Dorsolateral prefrontal cortex (tissue), 122 donors: ENCODE measurements at places on chromosomes 4 and X. TPM values are rescaled to one million over a fixed set of nuclear protein-coding genes. Genes with fewer than 3 reads are reported as not detected.

GRCh38 chrX:154373340-154374306, 811 bp downstream of the FLNA start:
- no peak for DNase-seq

DNA sequence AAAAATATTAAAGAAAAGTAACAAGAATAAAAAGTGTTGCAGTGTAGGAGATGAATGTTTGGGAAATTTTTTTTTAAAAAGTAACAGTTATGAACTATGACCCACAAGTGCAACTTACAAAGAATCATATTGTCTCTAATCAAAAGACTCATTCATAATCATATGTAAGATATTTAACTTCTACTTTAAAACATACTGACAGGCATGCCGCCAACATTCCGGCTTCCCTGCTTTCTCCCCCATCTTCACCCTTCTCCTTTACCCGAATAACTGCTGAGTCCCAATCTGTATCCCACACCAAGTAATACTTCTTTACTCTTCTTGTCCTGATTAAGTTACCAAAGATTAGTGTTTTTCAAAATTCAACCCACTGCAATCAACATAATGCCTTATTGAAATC, 598.8 kb upstream of the FRG1 start:
- DNase-seq: no peak

- DNase-seq: no peak
Observed at GRCh38 chr4:101911616-101912015, 121.1 kb downstream of the BANK1 start.

MAP7D2 gene
- 52.0 TPM for total RNA-seq

GRCh38 chrX:114097866-114098265, 486.0 kb upstream of the HTR2C start:
- DNase-seq: no peak

DNA sequence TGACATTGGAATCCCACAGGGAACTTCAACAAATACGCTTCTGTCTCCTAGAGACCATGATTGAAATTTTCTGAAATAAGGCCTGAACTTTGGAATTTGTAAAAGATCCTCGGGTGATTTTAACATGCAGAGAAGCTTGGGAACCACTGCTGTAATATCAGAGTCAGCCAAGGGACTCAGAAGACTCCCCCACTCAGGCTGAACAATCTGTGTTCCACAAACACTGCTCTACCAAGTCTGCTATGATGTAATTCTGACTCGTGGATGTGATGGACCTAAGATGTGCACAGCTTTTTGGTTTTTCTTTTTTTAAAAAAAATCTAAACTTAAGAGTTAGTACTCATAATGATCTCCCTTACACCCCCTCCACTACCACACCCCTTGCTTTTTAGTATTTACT, 26.0 kb downstream of the LRP2BP start:
- DNase-seq: no peak

RRH gene
- total RNA-seq: 0.83 TPM

TMEM271 gene
- total RNA-seq: 26.7 TPM

- DNase-seq: no peak
Observed at GRCh38 chr4:28755081-28755480, 1894.4 kb downstream of the STIM2 start.

DNA sequence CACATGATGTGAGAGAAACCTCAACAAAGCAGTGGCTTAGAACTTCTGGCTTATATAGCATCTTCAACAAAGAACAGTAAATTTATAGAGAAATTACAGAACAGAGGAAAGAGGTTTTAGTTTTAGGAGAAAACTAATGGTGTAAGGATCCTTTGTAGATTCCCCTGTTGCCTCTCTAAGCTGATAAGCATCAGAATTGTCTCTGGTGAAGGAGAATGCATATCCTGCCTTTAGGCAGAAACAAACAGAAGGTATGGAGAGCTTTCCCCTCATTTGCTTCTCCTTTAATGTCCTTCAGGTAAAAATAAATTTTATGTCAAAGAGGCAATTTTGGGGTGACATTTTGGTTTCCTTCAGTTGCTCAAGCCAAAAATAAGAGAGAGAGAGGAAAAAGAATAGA, 625.9 kb downstream of the CCSER1 start:
- no peak for DNase-seq

- peak; percentile 49 for DNase-seq
Observed at GRCh38 chr4:41213625-41214135, 662 bp downstream of the APBB2 start.

SERPINA7 gene
- total RNA-seq: not detected

- DNase-seq: no peak
Observed at GRCh38 chrX:154785716-154786115, 19.6 kb downstream of the MPP1 start.

GRCh38 chr4:17707671-17708070, 73.8 kb downstream of the FAM184B start:
- no peak for DNase-seq
